Naive thymus-derived CD4-positive, alpha-beta T cell (primary cell): ENCODE measurements at places on chromosomes 7 and 10. TPM values are rescaled to one million over a fixed set of nuclear protein-coding genes. Genes with fewer than 3 reads are reported as not detected.
A peak's percentile ranks its signal among the peaks of the same experiment; 100 is the strongest.

DNA sequence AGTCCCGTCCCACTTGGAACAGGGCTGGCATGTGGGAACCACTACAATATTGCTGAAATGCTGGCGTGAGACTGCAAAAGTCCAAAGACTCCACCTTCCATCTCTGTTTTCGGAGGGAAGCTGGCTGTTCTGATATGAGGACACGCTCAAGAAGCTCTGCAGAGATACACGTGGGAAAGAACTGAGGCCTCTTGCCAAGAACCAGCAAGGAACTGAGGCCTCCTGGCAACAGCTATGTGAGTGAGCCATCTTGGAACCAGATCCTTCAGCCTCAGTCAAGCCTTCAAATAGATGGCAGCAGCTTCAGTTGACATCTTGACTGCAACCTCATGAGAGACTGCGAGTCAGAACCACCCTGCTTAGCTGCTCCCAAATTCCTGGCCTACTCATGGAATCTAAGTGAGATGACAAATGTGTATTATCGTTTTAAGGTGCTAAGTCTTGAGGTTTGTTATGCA lies 30.8 kb downstream of the SGMS1 start:
- DNase-seq, result no peak

ANKRD30A gene
- polyA plus RNA-seq, result not detected

GRCh38 chr7:158957510-158957906 lies 101.2 kb downstream of the DYNC2I1 start:
- DNase-seq, result no peak

DNA sequence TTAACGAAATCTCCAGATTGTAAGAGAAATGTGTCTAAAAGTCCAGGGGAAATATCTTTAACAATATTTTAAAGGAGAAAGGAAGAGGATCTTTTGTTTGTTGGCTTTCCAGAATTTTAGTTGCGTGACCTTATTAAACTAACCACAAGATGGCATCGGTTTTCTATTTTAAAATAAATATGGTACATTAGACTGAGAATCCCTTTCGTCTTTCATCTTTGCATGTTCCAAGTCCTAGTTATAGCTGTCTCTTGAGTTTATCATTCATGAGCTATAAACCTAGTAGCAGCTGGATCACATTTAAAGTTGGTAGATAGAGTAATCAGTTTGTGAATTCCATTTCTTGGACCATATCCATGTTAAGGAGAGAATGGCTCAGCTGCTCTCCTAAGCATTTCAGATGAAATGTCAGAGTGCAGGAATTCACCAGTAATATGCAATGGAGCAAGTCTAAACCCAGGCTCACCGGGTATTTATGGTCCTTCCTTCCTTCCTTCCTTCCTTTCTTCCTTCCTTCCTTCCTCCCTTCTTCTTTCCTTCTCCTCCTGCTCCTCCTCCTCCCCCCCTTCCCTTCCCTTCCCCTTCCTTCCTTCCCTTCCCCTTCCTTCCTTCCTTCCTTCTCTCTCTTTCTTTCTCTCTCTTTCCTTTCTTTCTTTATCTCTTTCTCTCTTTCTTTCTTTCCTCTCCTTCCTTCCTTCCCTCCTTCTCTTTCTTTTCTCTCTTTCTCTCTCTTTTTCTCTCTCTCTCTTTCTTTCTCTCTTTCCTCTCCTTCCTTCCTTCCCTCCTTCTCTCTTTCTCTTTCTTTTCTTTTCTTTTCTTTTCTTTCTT lies 57.8 kb upstream of the RAB18 start:
- peak; percentile 49 for DNase-seq

DNA sequence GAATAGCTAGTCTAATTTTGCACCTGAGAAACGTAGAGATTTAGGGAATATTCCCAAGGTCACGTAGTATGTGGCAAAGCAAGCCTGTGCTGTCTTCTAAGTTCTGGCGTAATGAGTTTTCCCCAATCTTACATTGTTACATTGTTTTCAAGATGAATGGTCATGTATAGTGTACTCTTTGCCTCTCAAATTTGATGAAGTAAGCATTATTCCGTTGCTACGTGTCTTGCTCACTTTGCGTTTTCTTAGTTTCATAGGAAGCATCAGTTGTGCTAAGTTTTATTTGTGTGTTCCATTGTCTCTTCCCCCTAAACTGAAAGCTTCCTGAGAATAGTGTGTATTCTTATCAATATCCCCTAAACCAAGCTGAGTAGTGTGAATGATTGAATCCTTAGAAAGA lies 637.6 kb upstream of the C7orf33 start:
- no peak for DNase-seq

DNA sequence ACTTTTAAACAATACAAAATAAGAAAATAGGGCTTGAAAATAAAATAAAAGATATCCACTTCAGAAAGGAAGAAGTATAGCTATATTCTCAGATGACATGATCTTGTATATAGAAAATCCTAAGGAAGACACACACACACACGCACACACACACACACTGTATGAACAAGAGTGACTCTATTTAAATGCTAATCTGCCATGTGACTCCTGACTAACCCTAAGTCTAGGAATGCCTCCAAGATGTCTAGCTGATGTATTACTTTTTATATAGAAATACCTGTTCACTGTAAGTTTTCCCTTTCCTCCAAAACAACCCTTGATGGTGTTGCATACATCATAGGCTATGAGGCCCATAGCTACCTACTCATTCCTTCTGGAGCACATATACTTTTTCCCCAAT lies 173.1 kb upstream of the LRRTM3 start:
- no peak for DNase-seq

DNA sequence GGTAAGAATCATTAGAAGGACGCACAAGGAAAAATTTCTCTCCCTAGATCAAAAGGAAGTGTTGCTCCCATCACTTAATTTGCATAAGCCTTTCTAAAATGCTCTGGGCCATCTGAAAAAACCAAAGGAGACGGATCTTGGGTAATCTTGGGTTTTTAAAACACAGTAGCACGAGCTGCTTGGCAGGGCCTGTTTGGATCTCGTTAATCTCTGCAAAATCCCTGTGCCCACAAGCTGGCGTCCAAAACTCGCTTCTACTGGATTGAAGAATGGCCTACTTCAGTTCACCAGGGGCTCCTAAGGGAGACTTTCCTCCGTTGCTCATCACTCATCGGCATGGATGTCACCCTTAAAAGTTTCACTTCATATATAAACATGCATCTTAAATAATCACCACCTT lies 128.6 kb downstream of the RNF216 start:
- no peak for DNase-seq

DNA sequence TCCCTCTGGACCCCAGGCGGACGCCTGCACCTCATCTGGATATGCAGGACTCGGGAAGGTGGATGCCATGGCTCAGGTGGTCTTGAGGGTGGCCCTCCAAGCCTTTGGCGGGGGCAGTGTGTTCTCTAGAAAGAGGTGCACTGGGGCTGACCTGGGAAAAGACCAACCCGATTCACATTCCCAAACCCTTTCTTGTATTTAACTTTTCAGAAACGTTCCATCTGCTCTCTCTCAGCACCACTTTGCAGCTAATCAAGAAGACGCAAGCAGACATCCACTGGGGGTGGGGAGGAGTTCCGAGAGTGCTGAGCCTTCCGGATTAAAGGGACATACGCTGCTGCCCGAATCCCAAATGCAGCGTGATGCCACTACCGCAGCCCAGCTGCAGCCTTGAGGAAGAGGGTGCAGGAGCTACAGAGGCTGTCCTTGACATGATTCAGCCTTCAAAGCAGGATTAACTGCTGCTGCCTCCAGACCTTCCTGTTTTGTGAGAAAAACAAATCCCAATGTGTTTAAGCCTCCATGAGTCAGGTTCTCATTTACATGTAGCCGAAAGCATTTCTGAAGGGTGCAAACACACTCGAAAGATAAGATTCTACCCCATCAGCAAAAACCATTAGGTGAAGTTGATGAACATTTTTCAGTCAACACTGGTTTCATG lies 39.9 kb downstream of the RBM17 start:
- DNase-seq, result no peak
